ENCODE measurements at places on chromosomes 3 and 15.

DNA sequence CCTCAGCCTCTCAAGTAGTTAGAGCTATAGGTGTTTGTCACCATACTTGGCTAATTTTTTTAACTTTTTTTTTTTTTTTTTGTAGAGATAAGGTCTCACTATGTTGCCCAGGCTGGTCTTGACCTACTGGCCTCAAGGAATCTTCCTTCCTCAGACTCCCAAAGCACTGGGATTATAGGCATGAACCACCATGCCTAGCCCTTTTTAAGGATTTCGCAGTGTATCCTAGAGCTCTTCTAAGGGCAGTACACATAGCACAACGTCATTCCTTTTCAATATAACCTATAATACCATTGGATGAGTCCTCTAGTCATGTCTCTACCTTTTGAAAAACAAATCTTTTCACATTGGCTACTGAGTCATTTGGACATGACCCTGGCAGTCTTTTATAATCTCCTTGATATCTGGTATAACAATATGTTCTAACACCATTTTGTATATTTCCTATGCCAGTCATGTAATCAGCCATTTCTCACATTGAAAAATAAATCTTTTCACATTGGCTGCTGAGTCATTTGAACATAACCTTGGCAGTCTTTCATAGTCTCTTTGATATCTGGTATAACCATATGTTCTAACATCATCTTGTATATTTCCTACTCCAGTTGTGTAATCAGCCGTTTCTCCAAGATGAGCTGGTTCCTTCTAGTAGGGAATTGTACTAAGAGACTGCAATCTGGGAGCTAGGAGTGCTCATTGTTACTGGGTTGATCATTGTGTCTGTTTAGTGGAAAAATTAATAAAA, 944.7 kb downstream of the MCTP2 start:
- DNase-seq, result no peak

DNA sequence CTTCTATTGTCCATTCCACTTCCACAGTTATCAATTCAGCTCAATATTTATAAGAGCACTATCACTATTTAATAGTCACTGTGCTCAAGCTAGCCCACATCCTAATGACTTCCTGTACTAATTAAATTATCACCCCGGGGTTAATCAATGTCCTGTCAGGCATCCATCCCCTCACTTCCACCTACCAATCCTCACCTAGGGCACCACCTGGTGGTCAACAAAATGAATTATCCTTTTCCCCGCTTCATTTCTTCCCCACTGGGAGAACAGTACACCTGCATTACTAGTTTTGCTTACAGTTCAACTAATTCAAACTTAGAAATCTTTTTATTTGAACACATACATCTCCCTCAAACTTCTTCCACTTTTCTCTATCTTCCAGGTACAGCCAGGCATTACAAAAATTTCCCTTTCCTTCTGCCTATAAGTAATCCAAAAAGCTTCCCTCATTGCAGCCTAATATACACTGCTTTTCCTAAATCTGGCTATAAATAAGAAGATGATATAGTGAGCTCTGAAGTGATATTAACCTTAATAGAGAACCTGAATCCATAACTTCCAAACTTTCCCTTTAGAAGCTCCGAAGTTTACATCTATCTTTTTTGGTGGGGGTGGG, 68.5 kb downstream of the TMCC1 start:
- peak; percentile 2 for DNase-seq

GRCh38 chr3:186107215-186108105, 1.4 kb downstream of the ETV5 start:
- DNase-seq, result peak; percentile 33

- no peak for DNase-seq
Observed at GRCh38 chr3:182242489-182242942, 530.8 kb downstream of the SOX2 start.

DNA sequence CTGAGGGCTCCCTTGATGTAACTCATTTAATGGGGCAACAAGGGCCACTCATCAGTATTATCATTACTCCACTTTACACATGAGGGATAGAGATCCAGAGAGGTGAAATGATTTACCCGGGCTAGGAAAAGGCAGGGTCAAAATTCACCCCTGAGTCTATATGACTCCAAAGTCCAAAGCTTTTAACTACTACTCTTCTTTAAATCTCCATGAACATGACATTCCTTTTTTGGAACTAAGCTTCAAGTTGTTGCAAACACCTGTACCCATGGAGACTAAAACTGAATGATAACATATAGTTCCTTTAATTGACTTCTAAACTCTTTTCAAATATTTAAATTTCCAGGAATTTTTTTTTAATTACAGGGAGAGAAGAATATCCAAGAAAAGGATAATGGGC, 292.9 kb upstream of the GADL1 start:
- DNase-seq, result no peak

DNA sequence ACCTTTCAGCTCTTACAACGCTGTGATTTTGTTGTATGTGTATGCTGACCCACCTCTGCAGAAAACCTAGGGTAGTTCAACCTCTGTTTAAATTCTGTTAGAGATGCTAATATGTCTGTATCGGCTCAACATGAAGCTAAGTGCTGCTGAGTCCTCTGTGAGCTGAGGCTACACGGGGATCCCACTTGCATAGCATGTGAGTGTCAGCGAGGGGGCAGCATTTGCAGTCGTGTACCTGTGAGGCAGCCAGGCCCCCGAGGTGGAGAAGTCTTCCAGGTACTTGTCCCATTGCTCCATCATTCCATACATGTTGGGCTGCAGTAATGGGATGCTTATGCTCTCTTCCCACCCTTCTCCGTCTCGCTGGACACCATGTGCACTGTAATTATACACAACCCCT, 3.7 kb downstream of the MKRN2OS start:
- no peak for DNase-seq

DNA sequence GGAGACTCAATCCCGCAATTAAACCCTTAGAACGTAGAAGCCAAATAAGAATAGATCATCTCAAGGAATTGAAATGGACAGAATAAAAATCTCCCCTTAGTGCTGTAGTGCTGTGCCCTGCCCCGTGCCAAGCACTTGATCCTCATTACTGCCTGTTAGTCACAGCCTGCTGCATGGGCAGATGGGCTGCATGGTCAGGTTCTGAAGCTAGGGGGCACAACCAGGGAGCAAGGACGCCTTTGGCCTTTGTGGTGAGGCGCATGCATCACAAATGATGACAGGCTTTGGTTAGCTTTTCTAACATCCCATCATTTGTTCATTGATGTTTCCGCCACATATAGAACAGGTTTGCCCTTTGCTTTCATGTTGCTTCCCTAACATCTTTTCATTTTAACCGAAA, 336.3 kb upstream of the ADAMTS9 start:
- no peak for DNase-seq

GRCh38 chr3:160577556-160578195, 12.3 kb upstream of the KPNA4 start:
- DNase-seq, result no peak

DNA sequence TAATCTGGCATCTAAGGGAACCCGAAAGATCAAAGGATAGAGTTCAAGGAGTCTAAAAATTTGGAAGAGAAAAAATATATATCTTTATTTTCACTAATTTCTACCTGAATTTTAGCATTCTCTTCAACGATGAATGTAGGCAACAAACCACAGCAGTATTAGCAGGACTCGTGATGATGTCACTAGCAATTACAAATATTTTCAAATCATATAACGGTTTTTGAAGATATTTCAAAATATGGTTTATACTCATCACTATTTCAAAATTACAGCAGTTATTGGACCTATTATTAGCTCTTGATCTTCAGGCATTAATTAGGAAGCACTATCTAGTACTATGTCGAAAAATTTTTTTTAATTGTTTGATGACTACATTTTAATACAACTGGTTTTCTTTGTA, 27.0 kb upstream of the ANKDD1A start:
- no peak for DNase-seq

DNA sequence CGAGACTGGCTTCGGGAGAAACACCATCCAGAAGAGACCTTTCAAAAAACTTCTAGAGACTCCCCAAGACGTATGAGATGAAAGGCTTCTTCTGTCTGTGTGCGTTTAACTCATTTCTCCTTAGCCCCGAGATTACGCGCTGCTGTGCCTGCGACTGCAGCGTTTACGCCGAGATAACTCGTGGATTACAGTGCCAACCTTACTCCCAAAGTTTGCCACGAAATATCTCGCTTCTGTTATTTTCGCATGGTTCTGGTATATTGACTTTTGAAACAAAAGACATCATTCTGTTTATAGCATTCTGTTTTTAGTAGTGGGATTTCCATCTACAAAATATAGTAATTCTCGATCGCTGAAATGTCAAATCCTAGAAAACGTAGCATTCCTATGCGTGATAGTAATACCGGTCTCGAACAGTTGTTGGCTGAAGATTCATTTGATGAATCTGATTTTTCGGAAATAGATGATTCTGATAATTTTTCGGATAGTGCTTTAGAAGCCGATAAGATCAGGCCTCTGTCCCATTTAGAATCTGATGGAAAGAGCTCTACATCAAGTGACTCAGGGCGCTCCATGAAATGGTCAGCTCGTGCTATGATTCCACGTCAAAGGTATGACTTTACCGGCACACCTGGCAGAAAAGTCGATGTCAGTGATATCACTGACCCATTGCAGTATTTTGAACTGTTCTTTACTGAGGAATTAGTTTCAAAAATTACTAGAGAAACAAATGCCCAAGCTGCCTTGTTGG, 467 bp downstream of the PGBD4 start:
- DNase-seq, result no peak

GRCh38 chr3:158121295-158121694, 11.4 kb downstream of the RSRC1 start:
- DNase-seq, result no peak

- DNase-seq, result peak; percentile 57
Observed at GRCh38 chr15:62066663-62067447, at the start of gene C2CD4A. TSS of gene C2CD4A (plus strand) at chr15:62066977. CDS start at chr15:62067614, 637 bp downstream.

GRCh38 chr15:48221885-48222284, 15.8 kb downstream of the SLC12A1 start:
- DNase-seq, result no peak

DNA sequence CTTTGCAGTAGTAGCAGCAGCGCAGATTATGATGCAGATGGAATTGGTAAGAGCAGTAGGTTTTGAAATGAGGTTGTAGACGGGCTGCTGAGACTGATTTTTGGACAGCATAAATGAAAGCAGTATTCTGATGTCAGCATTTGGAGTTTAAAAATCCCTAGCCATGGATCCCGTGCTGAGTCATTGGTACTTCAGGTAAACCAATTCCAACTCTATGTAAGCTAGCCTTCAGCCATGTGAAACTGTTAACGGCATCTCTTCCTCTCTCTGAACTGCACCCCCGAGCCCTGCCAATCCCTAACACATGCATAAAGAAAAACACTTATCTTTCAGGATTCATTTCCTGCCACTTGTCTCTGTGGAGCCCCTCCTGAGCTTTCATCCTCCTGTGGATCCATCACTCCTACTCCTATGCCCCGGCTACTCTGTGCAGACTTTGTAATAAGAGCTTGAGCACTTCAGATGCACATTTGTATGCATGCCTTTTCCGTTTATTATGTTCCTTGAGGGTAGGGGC, 119.0 kb downstream of the AKAP13 start:
- no peak for DNase-seq

DNA sequence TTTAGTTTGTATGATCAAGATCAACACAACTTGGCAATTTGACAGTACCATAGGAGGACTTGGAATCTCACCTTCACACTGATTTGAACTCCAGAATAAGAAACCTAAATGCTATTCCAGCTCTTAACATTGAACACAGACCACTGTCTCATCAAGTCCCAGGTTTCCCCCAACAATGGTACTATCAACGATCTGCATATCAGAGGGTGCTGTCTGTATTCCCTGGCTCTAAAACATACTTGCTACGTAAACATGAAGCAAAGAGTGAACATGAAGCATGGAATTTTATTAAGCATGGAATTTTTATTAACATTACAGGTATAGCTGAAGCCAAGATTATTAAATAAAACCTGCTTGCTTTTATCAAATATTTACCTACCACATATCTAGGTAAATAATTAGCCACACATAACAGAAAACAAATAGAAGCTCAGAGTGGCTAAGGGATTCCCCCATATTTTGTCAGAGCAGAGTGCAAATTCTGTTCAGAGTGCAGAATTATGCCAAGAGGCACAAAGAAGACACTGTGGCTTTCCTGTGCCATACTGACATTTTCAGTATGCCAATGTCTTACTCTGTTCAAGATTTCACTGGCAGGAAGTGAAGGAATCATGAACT, 22.2 kb upstream of the RIOX2 start:
- no peak for DNase-seq

GRCh38 chr15:71142780-71143179, 27.5 kb downstream of the THSD4 start:
- DNase-seq, result no peak

DNA sequence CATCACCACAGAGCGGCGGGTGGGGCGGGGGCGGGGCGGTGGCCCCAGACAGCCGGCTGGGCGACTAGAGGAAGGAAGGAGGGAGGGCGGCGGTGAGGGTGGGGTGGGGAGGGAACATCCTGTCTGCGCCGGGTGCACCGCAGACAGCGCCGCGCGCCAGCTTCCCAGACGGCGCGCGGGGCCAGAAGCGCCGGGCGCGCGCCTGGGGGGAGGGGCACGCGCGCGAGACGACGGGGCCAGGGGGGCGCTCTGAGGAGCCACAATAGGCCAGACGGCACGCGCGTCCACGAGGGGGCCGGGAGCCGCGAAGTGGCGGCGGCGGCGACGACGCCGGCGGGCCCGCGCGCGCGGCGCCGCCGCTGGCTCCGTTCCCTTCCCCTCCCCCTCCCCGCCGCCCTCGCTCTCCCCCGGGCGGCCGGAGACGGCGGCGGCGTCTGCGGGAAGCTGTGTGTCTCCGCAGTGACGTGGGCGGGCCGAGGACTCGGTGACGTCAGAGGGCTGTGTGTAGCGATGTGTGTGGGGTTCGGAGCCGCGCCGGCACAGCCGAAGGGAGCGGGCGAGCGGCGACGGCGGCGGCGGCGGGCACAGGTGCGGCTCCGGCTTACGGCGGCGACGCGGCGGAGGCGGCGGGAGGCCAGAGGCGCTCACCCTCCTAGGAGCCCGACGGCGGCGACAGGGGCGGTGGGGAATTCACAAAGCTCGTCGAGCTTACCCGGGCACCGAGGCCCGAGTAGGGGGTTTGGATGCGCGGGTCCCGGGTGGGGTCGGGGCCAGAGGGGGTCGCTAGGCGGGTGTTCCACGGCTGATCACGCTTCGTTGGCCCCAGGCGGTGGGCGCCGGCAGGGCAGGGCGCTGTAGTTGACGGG, at the start of gene SKIL:
Gene SKIL (plus strand): TSS at position 540 of the 866 bp plus-strand sequence. CDS start 2,617 bp downstream, outside the sequence.
- DNase-seq, result peak; percentile 94

DNA sequence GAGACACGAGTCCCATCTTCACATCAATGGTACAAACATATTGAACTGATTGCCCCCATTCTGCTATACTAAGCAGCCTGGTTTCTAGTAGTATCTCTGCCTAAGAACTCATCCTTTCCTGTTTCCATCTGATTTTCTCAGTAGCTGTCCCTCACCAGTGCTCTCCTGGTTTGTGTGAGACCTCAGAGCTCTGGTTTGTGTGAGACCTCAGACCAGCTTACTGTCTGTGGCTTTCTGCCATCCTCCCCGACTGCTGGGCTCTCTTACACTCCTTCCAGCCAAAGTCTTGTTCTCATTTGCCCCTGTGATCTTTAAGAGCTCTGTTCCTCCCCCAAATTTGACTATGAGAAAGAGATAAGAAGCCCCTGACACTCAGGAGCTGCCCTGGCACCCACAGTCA, 41.1 kb upstream of the NEDD4 start:
- no peak for DNase-seq
